ENCODE measurements at places on chromosomes 5 and 9.

- DNase-seq, result peak; percentile 41
Measured at GRCh38 chr9:121650217-121651007, 1.0 kb upstream of the DAB2IP start.

GRCh38 chr9:125843646-125844045 lies 96.5 kb downstream of the PBX3 start:
- DNase-seq, result no peak

DNA sequence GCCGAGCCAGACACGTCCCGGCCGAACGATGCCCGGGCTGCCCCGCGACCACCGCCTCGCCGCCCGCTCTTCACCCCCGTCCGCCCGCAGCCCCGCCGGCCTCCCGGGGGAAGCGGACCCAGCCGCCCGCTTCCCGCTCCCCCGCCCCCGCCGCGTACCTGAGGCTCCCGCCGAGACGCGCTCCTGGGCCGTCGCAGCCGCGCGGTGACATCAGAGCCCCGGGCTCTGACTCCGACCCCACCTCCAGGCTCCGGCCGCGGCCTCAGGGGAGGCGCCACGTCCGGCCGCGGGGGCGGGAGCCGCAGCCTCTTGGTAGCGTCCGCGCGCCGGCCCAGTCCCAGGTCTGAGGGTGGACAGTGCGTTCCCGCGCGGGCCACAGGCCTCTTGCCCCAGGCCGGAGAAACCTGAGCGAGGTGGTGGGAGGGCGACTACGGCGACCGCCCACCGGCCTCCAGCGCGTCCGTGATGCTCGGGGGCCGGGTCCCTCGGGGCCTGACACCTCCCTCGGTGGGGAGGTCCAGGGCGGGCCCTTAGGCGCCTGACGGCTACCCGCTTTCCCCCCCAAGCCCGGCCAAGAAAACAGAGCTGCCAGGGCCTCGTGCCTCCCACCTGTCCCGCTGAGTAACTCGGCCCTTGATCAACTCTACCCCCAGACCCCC lies at the start of gene SHROOM1:
Gene SHROOM1 (minus strand): TSS at position 212 of the 659 bp plus-strand sequence. CDS start 4,507 bp downstream, outside the sequence.
- DNase-seq, result no peak

GRCh38 chr5:180095545-180095944 lies 24.0 kb upstream of the RNF130 start:
- DNase-seq, result no peak

- no peak for DNase-seq
Measured at GRCh38 chr9:2494562-2494961, 127.0 kb upstream of the VLDLR start.

- DNase-seq, result no peak
Measured at GRCh38 chr5:111748304-111748763, 8.7 kb downstream of the NREP start.

- DNase-seq, result no peak
Measured at GRCh38 chr9:83061990-83062650, 822 bp downstream of the RASEF start.

DNA sequence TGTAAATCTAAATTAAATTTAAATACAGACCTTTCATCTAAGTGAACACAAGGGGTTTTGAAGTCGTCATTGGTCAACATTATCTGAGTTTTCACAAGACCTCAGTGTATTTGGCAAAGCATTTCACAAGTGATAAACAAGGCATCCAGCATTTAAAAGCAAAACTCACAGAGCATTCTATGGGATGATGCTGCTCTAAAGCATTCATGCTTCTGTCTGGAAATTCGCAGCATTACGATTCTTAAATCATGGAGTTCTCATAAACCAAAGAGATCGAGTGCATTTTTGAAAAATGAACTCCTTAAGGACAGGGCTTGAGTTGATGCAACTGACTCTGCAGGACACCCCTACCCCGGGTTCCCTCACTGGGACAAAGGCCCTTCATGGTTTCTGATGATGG lies 46.1 kb upstream of the SPATA31E1 start:
- no peak for DNase-seq

DNA sequence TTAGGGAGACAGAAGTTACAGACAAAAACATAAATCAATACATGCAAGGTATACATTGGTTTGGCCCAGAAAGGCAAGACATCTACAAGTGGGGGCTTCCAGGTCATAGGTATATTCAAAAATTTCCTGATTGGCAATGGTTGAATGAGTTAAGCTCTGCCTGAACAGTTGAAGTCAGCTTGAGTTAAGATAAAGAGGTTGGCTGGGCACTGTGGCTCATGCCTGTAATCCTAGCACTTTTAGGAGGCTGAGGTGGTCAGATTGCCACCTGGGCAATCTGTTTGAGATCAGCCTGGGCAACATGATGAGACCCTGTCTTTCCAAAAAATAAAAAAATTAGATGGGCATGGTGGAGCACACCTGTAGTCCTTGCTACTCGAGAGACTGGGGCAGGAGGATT lies 16.3 kb downstream of the TMC1 start:
- no peak for DNase-seq

- no peak for DNase-seq
Measured at GRCh38 chr9:94010980-94011533, 55.9 kb upstream of the BARX1 start.

DNA sequence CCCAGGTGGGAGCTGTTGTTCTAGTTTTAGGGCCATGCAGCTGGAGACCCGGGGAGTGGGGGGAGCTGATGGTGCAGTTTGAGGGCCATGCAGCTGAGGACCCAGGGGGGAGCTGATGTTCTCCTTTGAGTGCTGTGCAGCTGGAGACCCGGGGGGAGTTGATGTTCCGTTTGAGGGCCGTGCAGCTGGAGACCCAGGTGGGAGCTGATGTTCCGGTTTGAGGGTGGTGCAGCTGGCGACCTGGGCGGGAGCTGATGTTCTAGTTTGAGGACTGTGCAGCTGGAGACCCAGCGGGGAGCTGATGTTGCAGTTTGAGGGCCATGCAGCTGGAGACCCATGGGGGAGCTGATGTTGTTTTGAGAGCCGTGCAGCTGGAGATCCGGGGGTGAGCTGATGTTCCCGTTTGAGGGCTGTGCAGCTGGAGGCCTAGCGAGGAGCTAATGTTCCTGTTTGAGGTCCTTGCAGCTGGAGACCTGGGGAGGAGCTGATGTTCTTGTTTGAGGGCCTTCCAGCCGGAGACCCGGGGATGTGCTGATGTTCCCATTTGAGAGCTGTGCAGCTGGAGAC lies 14.6 kb downstream of the PDCD6 start:
- no peak for DNase-seq

GRCh38 chr9:112051812-112052211 lies 123.3 kb downstream of the SUSD1 start:
- DNase-seq, result no peak

GRCh38 chr9:32783168-32783891 lies at the start of gene TMEM215:
TMEM215 (plus strand) TSS chr9:32783540; CDS start chr9:32784184, 644 bp downstream.
- no peak for DNase-seq

GRCh38 chr5:23064710-23065109 lies 211.6 kb upstream of the CDH12 start:
- DNase-seq, result no peak

DNA sequence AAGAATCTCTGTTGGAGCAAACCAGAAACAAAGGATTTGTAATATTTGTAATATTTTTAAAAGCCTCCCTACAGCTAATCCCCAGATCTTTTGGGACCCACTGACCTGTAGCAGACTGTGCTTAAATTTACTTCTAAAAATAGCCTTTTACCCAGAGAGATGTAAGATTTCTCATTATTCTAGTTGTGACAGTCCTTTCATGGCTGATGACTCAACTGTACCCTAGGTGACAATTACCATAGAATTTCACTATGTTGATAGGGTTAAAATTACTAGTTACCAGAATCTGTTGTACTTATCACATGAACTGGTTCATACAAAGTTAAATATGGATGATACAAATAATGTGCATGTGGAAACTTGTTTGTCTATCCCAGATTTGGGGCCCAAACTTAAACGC lies 543.9 kb upstream of the SEMA6A start:
- no peak for DNase-seq

- DNase-seq, result no peak
Measured at GRCh38 chr5:1647580-1647979, 123.8 kb upstream of the LPCAT1 start.

DNA sequence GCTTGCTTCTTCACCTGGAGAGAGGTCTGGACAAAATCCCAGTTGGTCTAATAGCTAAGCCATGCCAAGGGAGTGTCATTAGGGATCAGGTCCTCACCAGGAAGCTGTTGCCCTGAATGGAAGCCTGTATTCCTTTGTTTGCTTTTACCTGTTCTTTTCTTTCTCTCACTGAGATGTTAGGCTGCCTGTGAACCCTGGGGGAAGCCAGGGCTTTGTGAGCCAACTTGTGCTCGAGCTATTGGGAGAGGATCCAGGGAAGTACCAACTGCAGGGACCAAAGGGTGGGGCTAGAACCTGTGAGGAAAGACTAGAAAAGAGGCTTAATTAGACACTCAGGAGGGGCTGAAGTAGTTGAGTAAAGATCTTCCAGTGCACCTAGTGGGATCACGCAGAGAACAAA lies 451.2 kb upstream of the TLE4 start:
- DNase-seq, result no peak

GRCh38 chr9:121088576-121088975 lies 13.8 kb downstream of the CNTRL start:
- DNase-seq, result no peak
